Thoracic aorta (tissue), 2 donors: ENCODE measurements at places on chromosomes 7 and 10. TPM values are rescaled to one million over a fixed set of nuclear protein-coding genes. Genes with fewer than 3 reads are reported as not detected.

Gene SPDYE9
- total RNA-seq, result not detected

Gene NANOS1
- total RNA-seq, result 1.4 TPM

Gene MMP21
- total RNA-seq, result not detected

Gene NUDCD3
- total RNA-seq, result 57.0 TPM

Gene FEZF1
- total RNA-seq, result not detected

Gene GIMAP8
- 5.8 TPM for total RNA-seq

DNA sequence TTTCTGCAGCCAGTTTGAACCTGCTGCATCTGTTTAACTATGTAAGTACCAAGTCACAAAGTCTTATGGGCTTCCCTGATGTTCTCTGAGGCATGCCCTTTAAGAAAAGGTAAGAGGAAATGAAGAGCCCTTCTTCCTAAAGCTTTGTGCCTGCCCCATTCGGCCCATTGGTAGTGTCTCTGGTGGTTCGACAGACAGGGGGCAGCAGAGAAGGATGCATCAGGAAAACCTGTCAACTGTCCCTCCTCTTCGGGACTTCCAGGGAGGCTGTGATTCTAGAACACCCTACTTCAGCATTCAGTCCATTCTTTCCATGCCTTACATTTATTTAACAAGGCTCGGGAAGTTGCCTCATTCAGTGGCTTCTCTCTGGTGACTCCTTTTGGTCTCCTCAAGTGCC, 1.9 kb upstream of the SFRP4 start:
- DNase-seq, result no peak
- no peak overlapping the region for H3K4me3 ChIP-seq
- H3K27me3 ChIP-seq, result no peaks in the 10 kb centered on the region
- no peaks in the 10 kb centered on the region for H3K36me3 ChIP-seq
- peaks cover 37% of the 10 kb centered on the region for H3K4me1 ChIP-seq
- no peak overlapping the region for H3K27ac ChIP-seq

- no peaks in the 10 kb centered on the region for H3K27me3 ChIP-seq
- peaks cover 14% of the 10 kb centered on the region for H3K4me1 ChIP-seq
- H3K27ac ChIP-seq, result no peak overlapping the region
- DNase-seq, result no peak
These were observed 4.0 kb downstream of the BRAF start for GRCh38 chr7:140920745-140921144.

- no peak overlapping the region for H3K4me3 ChIP-seq
- peaks cover 3% of the 10 kb centered on the region for H3K4me1 ChIP-seq
- no peak for DNase-seq
- H3K27ac ChIP-seq, result no peak overlapping the region
These were observed 192.9 kb downstream of the PTPN20 start for GRCh38 chr10:47104151-47104605.

DNA sequence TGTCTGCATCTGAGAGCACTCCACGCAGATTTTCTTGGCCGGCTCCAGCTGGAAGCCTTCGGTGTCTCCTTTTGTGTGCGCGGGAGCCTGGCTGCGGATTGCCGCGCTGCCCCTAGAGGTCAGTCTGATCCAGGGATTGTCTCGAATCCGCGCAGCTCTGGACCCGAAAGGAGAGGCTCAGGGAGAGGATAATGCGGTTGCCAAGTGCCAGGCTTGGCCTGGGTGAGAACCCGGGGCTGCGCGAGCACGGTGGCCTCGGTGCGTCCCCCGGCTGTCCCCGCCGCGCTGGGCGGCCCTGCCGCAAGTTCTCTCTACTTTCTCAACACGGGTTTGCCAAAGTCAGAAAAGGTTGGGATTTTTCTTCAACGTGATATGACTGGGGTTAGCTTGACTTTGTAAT, 140.9 kb downstream of the ADCYAP1R1 start:
- H3K4me3 ChIP-seq, result peak overlapping the region; percentile 9
- H3K27me3 ChIP-seq, result no peaks in the 10 kb centered on the region
- DNase-seq, result no peak

GRCh38 chr7:87216701-87217508, 2.6 kb downstream of the TMEM243 start:
- DNase-seq, result no peak
- peaks cover 24% of the 10 kb centered on the region for H3K4me1 ChIP-seq
- no peaks in the 10 kb centered on the region for H3K36me3 ChIP-seq
- no peak overlapping the region for H3K4me3 ChIP-seq

GRCh38 chr7:112495810-112496462, 15.1 kb downstream of the LSMEM1 start:
- H3K27me3 ChIP-seq, result no peaks in the 10 kb centered on the region
- no peaks in the 10 kb centered on the region for H3K4me1 ChIP-seq
- H3K4me3 ChIP-seq, result no peak overlapping the region
- no peak overlapping the region for H3K27ac ChIP-seq

DNA sequence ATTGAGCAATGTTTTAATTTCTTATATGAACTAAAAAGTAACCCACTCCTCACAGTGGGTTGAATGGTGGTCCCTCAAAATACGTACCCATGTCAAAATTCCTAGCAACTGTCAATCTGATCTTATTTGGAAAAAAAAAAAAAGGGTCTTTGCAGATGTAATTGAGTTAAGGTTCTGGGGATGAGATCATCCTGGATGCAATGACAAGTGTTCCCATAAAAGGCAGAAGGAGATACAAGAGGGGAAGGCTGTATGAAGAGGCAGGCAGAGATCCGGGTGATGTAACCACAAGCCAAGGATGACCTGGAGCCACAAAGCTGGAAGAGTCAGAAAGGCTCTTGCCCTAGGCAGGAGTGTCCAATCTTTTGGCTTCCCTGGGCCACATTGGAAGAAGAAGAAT, 516.3 kb upstream of the MKI67 start:
- no peaks in the 10 kb centered on the region for H3K36me3 ChIP-seq
- no peak overlapping the region for H3K27ac ChIP-seq
- H3K27me3 ChIP-seq, result no peaks in the 10 kb centered on the region
- DNase-seq, result no peak
- H3K4me1 ChIP-seq, result no peaks in the 10 kb centered on the region
- H3K4me3 ChIP-seq, result no peak overlapping the region

GRCh38 chr10:49389361-49389933, 6.4 kb downstream of the DRGX start:
- H3K4me3 ChIP-seq, result no peak overlapping the region
- no peaks in the 10 kb centered on the region for H3K27me3 ChIP-seq
- H3K36me3 ChIP-seq, result no peaks in the 10 kb centered on the region
- no peak for DNase-seq
- no peak overlapping the region for H3K27ac ChIP-seq
- H3K4me1 ChIP-seq, result no peaks in the 10 kb centered on the region

DNA sequence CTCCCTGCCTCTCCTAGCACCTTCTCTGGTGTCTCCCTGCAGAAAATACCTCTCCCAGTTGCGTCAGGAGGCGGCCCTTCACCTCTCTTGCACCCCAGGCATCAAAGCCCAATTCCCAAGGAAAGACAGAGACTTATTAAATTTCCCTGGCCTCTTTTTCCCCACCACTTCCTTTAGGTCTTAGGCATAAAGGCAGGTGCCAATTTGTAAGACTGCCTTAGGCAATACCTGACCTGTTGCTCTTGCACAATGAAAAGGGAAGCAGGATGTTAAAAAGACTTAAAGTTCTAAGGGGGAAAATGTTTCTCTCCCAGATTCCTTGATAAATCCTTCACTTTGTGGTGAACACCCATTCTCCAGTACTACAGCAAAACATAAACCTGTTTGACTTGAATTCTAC, 186.7 kb downstream of the SLC25A13 start:
- H3K4me3 ChIP-seq, result no peak overlapping the region
- no peak overlapping the region for H3K27ac ChIP-seq
- DNase-seq, result no peak
- no peaks in the 10 kb centered on the region for H3K36me3 ChIP-seq
- no peaks in the 10 kb centered on the region for H3K27me3 ChIP-seq

DNA sequence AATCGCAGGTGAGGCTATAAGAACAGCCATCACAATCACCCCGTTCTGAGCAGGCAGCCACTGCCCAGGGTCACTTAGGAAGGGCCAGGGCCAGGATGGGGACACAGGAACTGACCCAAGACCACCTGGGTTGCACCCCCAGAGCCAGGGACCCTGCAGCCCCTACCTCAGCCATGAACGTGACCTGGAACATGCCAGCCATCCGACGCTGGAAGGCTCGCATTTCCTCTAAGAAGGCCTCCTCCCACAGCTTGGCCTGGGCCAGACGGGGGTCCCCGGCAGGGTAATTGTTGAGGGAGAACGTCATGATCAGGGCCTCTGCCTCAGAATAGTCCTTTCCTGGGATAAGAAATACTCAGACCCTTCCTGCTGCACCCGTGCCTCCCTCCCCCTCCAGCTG, 5.0 kb downstream of the NPC1L1 start:
- H3K4me1 ChIP-seq, result no peaks in the 10 kb centered on the region
- no peak for DNase-seq
- no peaks in the 10 kb centered on the region for H3K36me3 ChIP-seq
- no peaks in the 10 kb centered on the region for H3K27me3 ChIP-seq
- H3K27ac ChIP-seq, result no peak overlapping the region

DNA sequence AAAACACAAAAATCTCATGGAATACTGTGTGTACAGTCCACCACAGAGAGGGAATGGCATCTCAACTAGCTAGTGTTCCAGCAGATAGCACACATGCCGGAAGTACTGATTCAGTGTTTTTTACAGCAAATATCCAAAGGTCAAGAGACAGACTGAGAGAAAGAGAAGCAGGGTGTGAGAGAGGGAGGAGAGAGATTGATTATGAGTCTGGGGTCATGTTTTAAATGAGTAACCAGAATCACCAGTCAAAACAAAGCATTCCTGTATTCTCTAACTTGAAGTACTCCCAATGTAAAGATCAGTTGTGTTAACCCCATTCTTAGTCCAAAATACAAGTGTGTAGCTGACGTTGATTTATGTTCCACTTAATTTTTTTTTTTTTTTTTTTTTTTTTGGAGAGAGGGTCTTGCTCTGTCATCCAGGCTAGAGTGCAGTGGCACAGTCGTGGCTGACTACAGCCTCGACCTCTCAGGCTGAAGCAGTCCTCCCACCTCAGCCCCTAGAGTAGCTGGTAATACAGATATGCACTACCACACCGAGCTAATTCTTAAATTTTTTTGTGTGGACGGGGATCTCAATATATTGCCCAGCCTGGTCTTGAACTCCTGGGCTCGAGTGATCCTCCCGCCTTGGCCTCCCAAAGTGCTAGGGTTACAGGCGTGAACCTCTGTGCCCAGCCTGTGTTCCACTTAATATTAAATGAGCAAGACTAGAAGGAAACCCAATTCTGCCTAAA, 114.2 kb downstream of the TAF3 start:
- H3K4me1 ChIP-seq, result peaks cover 5% of the 10 kb centered on the region
- no peak overlapping the region for H3K27ac ChIP-seq
- no peaks in the 10 kb centered on the region for H3K27me3 ChIP-seq
